ENCODE measurements at places on chromosomes 5 and 9. TPM values are rescaled to one million over a fixed set of nuclear protein-coding genes. Genes with fewer than 3 reads are reported as not detected.

Gene LEAP2
- under 0.01 TPM for total RNA-seq

Gene CDX1
- 0.18 TPM for total RNA-seq

Gene PCDHGC4
- 1.6 TPM for total RNA-seq

Gene ADAMTS16
- total RNA-seq = 0.28 TPM

Gene HBEGF
- 18.8 TPM for total RNA-seq

Gene STPG3
- total RNA-seq = not detected

Gene SLC25A2
- 0.28 TPM for total RNA-seq

Gene OR1J2
- not detected for total RNA-seq

Gene PCDHB11
- total RNA-seq = under 0.01 TPM

GRCh38 chr5:95686651-95687050 lies 3.9 kb upstream of the SPATA9 start:
- no peaks in the 10 kb centered on the region for H3K4me1 ChIP-seq
- H3K27me3 ChIP-seq = no peaks in the 10 kb centered on the region
- peak; percentile 15 for DNase-seq
- H3K4me3 ChIP-seq = no peak overlapping the region
- no peak overlapping the region for H3K27ac ChIP-seq

DNA sequence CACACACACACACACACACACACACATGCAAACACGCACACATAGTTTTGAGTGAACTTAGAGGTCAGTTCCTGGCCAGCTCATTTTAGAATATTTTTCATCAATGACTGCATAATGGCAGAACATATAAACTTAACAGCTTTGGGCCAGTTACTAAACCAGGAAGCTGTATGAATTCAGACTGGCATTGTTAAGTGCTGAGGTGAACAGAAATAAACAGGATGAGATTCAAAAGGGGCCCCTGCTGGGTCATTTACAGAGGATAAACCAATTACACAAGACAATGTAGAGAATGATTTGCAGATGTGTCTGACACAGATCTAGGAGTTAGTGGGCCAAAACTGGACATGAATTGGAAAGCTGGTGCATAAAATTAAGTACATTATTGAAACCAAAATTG lies 44.6 kb downstream of the MARCHF11 start:
- no peak overlapping the region for H3K4me3 ChIP-seq
- no peak for DNase-seq
- H3K4me1 ChIP-seq = no peaks in the 10 kb centered on the region

DNA sequence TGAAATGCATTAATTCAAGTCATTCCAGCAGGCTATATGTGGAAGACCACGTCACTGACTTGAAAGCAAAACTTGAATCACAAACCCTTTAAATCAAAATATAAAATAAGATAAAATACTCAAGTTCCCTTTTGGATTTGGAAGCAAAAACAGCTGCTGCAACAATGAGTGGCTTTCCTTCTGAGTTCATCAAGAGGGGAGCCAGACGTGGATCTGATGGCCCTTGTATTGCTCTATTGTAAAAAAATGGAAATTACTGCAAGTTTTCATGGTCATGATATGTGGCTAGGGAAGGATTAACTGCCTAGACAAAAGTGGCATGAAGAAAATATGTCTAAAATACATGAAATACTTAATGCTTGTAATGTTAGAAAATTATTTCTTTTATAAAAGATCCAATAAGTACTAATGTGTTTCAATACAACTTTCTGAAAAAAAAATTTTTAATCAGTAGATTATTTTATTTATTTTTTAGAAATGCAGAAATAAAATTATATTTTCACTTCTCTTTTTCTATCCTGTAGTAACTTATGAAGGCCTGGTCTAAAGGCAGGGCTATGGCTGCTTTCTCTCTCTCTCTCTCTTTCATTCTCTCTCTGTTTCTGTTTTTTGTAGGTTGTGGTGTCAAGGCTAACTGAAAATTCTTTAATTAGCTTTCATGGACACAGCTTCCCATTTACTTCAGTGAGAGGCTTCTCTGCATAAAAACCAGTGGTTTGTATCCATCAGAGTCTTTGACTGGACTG lies 24.0 kb downstream of the LIX1 start:
- no peak overlapping the region for H3K27ac ChIP-seq
- no peaks in the 10 kb centered on the region for H3K36me3 ChIP-seq
- H3K27me3 ChIP-seq = peaks cover 33% of the 10 kb centered on the region
- DNase-seq = no peak
- no peaks in the 10 kb centered on the region for H3K4me1 ChIP-seq

DNA sequence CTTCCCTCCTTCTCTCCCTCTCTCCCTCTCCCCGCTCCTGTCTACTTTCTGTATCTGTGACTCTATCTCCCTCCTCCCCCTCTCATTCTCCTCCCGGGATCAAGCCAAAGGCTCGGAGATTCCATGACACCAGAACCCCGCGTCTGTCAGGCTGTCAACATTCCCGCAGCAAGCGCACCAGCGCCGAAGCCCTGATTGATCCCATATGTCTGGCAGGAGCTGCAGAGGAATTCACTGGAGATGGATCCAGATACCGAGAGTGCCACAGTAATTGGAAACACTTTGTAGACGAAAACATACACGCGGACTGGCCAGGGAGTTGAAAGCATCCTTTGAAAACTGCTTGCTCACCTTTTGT lies 300 bp upstream of the SVEP1 start:
- no peaks in the 10 kb centered on the region for H3K27me3 ChIP-seq
- no peaks in the 10 kb centered on the region for H3K36me3 ChIP-seq
- peak overlapping the region; percentile 85 for H3K27ac ChIP-seq
- H3K4me1 ChIP-seq = peaks cover 15% of the 10 kb centered on the region
- peak overlapping the region; percentile 51 for H3K4me3 ChIP-seq

DNA sequence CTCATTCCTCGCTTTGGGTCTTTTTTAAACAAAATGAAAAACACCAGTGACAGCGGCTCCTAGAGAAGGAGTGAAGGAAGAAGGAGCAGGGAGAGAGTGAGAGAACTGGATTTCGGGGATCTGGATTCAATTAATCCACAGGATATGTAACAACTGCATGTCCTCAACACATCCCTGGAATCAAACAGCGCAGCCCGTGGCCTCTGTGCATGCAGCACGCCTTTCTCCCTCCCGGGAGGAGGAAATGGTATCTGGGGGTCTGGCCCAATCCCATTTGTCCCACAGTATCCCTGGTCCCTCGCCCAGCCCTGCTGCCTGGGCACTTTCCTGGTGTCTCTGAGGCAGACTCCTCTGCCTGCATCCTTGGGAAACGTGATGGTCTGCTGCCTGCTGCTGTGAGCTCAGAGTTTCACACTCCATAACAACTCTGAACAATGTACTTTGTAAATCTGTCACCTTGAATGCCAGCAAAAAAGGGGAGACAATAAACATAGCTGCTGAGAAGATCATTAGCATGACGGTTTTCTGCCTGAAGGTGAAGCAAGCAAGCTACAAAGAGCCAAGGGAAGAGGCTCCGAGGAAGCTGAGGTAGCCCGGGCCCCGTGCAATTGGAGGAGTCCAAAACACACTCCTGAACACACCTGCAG lies 56.1 kb downstream of the PTCH1 start:
- no peaks in the 10 kb centered on the region for H3K27me3 ChIP-seq
- peaks cover 44% of the 10 kb centered on the region for H3K4me1 ChIP-seq
- peaks cover 34% of the 10 kb centered on the region for H3K36me3 ChIP-seq
- H3K27ac ChIP-seq = peak overlapping the region; percentile 53

GRCh38 chr9:14380061-14380836 lies 66.3 kb upstream of the NFIB start:
- H3K27me3 ChIP-seq = peaks cover 29% of the 10 kb centered on the region
- H3K4me3 ChIP-seq = no peak overlapping the region
- H3K27ac ChIP-seq = no peak overlapping the region
- DNase-seq = no peak

GRCh38 chr9:120587328-120587727 lies 7.4 kb upstream of the CDK5RAP2 start:
- H3K4me3 ChIP-seq = no peak overlapping the region
- DNase-seq = no peak
- H3K36me3 ChIP-seq = no peaks in the 10 kb centered on the region
- H3K4me1 ChIP-seq = peaks cover 2% of the 10 kb centered on the region
- H3K27ac ChIP-seq = no peak overlapping the region

- H3K27me3 ChIP-seq = no peaks in the 10 kb centered on the region
- peaks cover 3% of the 10 kb centered on the region for H3K36me3 ChIP-seq
- H3K27ac ChIP-seq = no peak overlapping the region
- no peak for DNase-seq
- H3K4me3 ChIP-seq = no peak overlapping the region
Observed at GRCh38 chr5:73835726-73836125, 209.7 kb downstream of the ARHGEF28 start.

- no peak overlapping the region for H3K27ac ChIP-seq
- H3K27me3 ChIP-seq = peaks cover 6% of the 10 kb centered on the region
- no peak for DNase-seq
- no peaks in the 10 kb centered on the region for H3K36me3 ChIP-seq
- H3K4me3 ChIP-seq = no peak overlapping the region
- H3K4me1 ChIP-seq = no peaks in the 10 kb centered on the region
Observed at GRCh38 chr5:133839721-133840120, 128.7 kb downstream of the C5orf15 start.

DNA sequence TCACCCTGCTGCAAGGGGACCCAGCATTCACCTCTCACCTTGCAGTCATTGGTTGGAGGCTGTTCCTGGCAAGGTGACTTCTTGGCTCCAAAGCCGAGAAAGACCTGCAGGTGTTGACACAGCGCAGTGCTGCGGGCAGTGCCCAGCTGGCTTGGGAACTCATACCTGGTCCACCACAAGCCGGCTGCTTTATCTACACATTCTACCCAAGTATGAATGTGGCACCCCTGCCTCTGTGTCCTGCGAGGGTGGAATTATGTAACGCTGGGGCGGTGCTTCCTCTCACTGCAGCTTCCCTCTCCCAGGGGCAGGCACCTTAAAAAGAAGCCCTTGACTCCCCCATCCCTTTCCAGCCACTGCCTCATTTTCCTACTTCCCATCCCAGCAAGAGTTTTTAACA lies 2.5 kb upstream of the ZMYND19 start:
- peaks cover 7% of the 10 kb centered on the region for H3K4me1 ChIP-seq
- no peaks in the 10 kb centered on the region for H3K27me3 ChIP-seq
- peaks cover 7% of the 10 kb centered on the region for H3K36me3 ChIP-seq
- H3K27ac ChIP-seq = no peak overlapping the region

GRCh38 chr5:12399868-12400267 lies 495.6 kb upstream of the CTNND2 start:
- no peak overlapping the region for H3K4me3 ChIP-seq
- no peaks in the 10 kb centered on the region for H3K4me1 ChIP-seq
- H3K27me3 ChIP-seq = no peaks in the 10 kb centered on the region
- no peaks in the 10 kb centered on the region for H3K36me3 ChIP-seq
- H3K27ac ChIP-seq = no peak overlapping the region

GRCh38 chr9:125989524-125990180 lies 242.5 kb downstream of the PBX3 start:
- no peak overlapping the region for H3K27ac ChIP-seq
- H3K4me1 ChIP-seq = no peaks in the 10 kb centered on the region
- no peak for DNase-seq
- H3K36me3 ChIP-seq = no peaks in the 10 kb centered on the region
- H3K4me3 ChIP-seq = no peak overlapping the region
- H3K27me3 ChIP-seq = peaks cover 15% of the 10 kb centered on the region

DNA sequence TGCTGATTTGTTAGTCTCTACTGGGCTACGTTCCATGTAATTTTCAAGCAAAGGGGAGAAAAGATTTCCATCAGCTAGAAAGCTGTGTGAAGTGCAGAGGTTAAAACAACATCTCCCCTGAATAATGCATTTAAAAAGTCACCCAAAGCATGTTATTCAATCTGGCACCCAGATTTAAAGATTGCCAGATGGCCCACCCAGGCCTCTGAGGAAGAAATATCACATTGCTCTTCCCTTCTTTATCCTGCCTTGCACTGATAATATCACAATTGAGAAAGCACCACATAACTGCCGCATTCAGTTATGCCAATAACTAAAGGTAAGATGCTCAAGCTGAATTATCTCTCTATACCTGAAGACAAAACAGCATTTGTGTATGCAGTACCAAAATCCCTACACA lies 119.4 kb upstream of the PUM3 start:
- H3K4me3 ChIP-seq = no peak overlapping the region
- no peak overlapping the region for H3K27ac ChIP-seq
- no peak for DNase-seq
- no peaks in the 10 kb centered on the region for H3K27me3 ChIP-seq

DNA sequence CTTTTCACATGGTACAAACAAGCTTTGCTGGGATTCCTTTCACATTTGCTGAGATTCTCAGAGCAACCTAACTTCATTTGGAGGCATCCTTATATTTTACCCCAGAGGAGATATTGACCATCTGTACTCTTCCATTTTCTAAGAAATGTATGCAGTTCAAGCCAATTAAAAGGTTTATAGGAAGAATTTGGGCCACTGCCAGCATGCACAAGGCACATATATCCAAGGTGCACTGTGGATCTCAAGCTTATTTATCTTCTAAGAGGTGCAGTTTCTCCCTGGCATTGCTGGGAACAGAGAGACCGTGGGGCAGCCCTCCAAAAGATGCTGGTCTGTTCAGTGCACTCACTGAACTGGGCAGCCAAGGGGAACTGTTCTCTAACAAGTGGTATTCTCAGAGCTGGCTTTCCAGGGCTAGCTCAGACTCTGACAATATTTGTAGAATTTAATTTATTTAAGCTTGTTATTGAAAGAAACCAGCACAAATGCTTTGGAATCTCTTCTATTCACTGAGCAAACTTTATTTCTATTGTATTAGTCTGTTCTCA lies 213.3 kb downstream of the TENT4A start:
- H3K4me3 ChIP-seq = no peak overlapping the region
- H3K4me1 ChIP-seq = no peaks in the 10 kb centered on the region
- no peak for DNase-seq
- H3K27me3 ChIP-seq = no peaks in the 10 kb centered on the region

GRCh38 chr9:126164796-126165525 lies 161.7 kb upstream of the MVB12B start:
- no peak for DNase-seq
- no peak overlapping the region for H3K4me3 ChIP-seq
- H3K4me1 ChIP-seq = no peaks in the 10 kb centered on the region
- peaks cover 23% of the 10 kb centered on the region for H3K27me3 ChIP-seq
- no peak overlapping the region for H3K27ac ChIP-seq

GRCh38 chr9:136140046-136140445 lies 21.4 kb upstream of the TMEM250 start:
- H3K27ac ChIP-seq = no peak overlapping the region
- DNase-seq = no peak
- H3K27me3 ChIP-seq = peaks cover 50% of the 10 kb centered on the region
- no peak overlapping the region for H3K4me3 ChIP-seq
- no peaks in the 10 kb centered on the region for H3K36me3 ChIP-seq
